Heart right ventricle (tissue), 16 donors: ENCODE measurements at places on chromosomes 3 and 15. TPM values are rescaled to one million over a fixed set of nuclear protein-coding genes. Genes with fewer than 3 reads are reported as not detected.
A peak's percentile ranks its signal among the peaks of the same experiment; 100 is the strongest.

GRCh38 chr3:31432897-31433678 lies 99.6 kb upstream of the STT3B start:
- H3K4me3 ChIP-seq: no peak overlapping the region
- no peak for DNase-seq
- no peaks in the 10 kb centered on the region for H3K27me3 ChIP-seq
- no peak overlapping the region for H3K27ac ChIP-seq
- H3K36me3 ChIP-seq: no peaks in the 10 kb centered on the region

- peaks cover 5% of the 10 kb centered on the region for H3K4me1 ChIP-seq
- peak; percentile 47 for DNase-seq
- H3K36me3 ChIP-seq: peaks cover 7% of the 10 kb centered on the region
- H3K27ac ChIP-seq: peak overlapping the region; percentile 59
These were observed 136.0 kb upstream of the CCDC54 start for GRCh38 chr3:107241217-107241616.

The GABRG3 gene
- total RNA-seq: not detected

- DNase-seq: no peak
- no peaks in the 10 kb centered on the region for H3K27me3 ChIP-seq
- no peak overlapping the region for H3K4me3 ChIP-seq
- H3K27ac ChIP-seq: no peak overlapping the region
These were observed 195.9 kb downstream of the TP63 start for GRCh38 chr3:189827108-189827507.

DNA sequence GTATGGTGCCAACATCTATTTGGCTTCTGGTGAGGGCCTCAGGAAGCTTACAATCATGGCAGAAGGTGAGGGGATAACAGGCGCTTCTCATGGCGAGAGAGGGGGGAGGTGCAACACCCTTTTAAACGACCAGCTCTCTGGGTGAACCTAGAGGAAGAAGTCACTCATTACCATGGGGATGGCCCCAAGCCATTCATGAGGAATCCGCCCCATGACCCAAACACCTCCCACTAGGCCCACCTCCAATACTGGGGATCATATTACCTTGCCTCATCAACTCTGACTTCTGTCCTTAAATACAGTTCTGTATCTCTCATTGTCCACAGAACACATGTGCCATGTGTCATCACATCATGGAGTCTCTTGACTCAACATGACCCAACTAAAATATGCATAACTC lies 37.5 kb upstream of the CLRN1 start:
- H3K27ac ChIP-seq: no peak overlapping the region
- H3K27me3 ChIP-seq: no peaks in the 10 kb centered on the region
- H3K36me3 ChIP-seq: no peaks in the 10 kb centered on the region
- no peak for DNase-seq

DNA sequence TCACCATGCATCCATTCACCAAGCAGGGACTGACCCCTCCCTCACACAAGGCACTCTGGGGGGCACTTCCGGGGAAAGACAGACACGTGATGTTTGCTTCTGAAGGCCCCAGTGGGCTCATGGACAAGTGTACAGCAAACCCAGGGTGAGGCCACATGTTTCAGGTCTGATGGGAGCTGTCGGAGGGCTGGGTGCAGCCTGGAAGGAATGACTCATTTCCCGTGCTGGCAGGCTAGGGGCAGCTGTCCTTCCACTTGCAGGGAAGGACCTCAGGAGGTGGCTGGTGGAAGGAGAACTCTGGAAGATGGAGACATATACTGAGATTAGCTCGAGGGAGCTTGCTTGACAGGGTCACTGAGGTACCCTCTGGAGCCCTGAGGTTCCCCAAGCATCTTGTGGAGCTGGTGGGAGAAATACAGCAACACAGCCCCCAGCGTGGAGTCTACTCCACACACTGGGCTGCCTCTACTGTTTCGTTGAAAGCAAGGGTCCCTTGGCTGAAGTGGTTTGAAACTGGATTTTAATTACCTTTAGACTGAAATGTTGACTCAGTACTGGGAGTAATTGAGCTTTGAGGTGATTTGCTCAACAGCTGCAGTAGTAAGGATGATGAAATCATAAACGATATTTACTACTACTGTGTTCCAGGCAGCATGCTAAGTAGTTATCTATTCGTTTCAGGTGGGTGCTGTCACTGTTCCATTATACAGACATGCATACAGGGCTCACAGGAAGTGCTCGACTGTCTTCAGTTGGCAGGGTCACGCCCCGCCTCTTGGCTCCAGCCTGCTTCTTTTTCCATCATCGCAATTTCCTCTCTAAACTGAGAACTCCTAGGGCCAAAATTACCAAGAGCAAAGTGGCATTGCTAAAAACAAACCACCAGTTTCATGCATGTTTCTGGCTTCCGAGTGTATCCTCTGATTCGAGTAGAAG lies 230.4 kb downstream of the ADAMTS17 start:
- H3K27ac ChIP-seq: peak overlapping the region; percentile 98
- no peak overlapping the region for H3K4me3 ChIP-seq
- no peaks in the 10 kb centered on the region for H3K27me3 ChIP-seq
- peak; percentile 74 for DNase-seq

The AGTR1 gene
- total RNA-seq: 0.57 TPM

GRCh38 chr3:49276475-49277382 lies at the start of gene C3orf62:
Gene C3orf62 (minus strand): TSS chr3:49277232. CDS start chr3:49276872, 360 bp downstream.
- peak; percentile 96 for DNase-seq
- no peaks in the 10 kb centered on the region for H3K27me3 ChIP-seq
- peaks cover 46% of the 10 kb centered on the region for H3K4me1 ChIP-seq
- peaks cover 39% of the 10 kb centered on the region for H3K36me3 ChIP-seq

The GRM7 gene
- total RNA-seq: not detected

The TAGLN3 gene
- 1.0 TPM for total RNA-seq

GRCh38 chr3:60366486-60366885 lies 884.8 kb downstream of the FHIT start:
- H3K4me3 ChIP-seq: no peak overlapping the region
- DNase-seq: no peak
- H3K27ac ChIP-seq: no peak overlapping the region
- no peaks in the 10 kb centered on the region for H3K27me3 ChIP-seq
- no peaks in the 10 kb centered on the region for H3K4me1 ChIP-seq

DNA sequence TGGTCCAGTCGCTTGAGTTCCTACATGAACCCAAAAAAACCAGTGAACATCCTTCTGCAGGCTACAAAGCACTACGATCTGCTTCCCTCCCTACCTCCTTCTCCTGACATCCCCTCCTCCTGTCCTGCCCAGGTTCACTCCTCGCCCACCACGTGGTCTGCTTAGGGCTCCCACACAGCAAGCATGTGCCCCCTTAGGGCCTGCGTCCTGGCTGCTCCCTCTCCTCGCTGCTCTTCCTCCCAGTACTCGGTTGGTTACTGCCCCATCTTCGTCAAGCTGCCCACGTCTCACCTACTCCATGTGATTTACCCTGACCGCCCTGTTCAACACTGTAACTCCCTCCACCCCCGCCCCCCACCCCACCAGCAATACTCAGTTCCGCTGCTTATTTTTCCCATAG lies 20.8 kb upstream of the ATP13A3 start:
- H3K4me1 ChIP-seq: no peaks in the 10 kb centered on the region
- no peak overlapping the region for H3K4me3 ChIP-seq
- H3K27ac ChIP-seq: no peak overlapping the region
- DNase-seq: no peak
- no peaks in the 10 kb centered on the region for H3K27me3 ChIP-seq

DNA sequence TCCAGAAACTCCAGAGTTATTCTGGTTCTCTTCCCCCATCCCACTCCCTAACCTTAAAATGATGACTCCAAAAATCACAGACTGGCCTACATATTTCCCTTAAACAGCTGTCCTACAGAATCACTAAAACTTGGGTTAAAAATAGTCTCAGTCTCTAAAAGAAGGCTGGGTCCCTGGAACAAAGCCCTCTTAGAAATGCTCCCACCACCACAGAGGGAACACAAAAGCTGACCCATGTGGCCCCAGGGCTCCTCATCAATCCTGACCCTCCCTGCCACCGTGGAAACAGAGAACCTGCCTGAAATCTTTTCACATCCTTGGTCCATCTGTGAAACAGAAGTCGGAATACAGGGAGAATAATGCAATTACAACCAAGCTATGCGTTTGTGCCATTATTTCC lies 55.7 kb upstream of the DCLK3 start:
- H3K36me3 ChIP-seq: no peaks in the 10 kb centered on the region
- no peak overlapping the region for H3K27ac ChIP-seq
- no peak for DNase-seq
- no peak overlapping the region for H3K4me3 ChIP-seq
- H3K27me3 ChIP-seq: no peaks in the 10 kb centered on the region

DNA sequence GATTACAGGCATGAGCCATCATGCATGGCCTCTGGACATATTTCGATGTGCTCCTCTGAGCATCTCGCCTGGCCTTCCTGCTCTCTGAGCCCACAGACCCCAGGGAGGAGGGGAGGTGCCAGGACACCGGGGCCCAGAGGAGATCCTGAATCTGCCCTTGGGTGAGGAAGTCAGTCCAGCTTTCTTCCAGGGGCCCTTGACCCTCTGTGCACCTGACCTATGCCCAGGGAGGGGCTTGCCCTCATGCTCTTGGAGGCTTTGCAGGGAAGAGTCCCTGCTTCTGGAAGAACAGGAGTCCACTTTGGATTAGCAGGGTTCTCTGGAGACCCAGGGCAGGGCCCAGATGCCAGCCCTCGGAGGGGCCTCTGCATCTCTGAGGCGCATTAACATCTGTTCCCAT lies 1.4 kb downstream of the ACSBG1 start:
- no peak overlapping the region for H3K27ac ChIP-seq
- no peak for DNase-seq
- no peak overlapping the region for H3K4me3 ChIP-seq
- H3K27me3 ChIP-seq: no peaks in the 10 kb centered on the region
- H3K36me3 ChIP-seq: no peaks in the 10 kb centered on the region

DNA sequence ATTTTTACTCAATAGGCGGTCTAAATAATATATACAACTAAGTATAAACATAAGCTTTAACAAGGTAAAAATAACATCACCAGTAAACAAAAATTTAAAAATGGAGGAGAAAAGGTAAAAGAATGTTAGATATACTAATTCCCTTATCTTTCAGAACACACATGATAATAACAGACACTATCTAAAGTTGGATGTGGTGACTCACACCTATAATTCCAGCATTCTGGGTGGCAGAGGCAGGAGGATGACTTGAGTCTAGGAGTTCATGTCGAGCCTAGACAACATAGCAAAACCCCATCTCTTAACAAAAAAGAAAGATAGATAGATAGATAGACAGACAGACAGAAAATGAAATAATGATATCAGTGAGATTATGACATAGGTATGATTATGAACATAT lies 85.1 kb downstream of the STAG1 start:
- H3K36me3 ChIP-seq: peaks cover 7% of the 10 kb centered on the region
- DNase-seq: no peak
- H3K4me1 ChIP-seq: peaks cover 9% of the 10 kb centered on the region
- no peak overlapping the region for H3K4me3 ChIP-seq
- no peak overlapping the region for H3K27ac ChIP-seq
- H3K27me3 ChIP-seq: no peaks in the 10 kb centered on the region

DNA sequence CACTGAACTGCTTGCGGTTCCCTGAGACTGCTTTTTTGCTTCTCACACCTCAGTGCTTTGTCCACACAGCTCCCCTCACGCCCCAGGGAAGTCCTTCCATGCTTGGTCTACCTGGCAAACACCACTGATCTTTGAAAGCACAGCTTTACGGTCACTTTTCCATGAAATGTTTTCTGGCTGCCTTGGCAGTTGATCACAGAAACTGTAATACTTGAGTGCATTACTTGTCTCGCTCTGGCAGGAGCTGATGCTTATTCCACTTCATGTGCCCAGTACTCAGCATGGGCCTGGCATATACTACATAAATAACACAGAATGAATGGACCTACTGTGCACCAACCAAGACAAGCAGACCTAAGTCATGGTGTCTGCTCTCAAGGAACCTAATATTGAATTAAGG lies 121.1 kb downstream of the MEX3B start:
- H3K4me3 ChIP-seq: no peak overlapping the region
- no peaks in the 10 kb centered on the region for H3K36me3 ChIP-seq
- peak overlapping the region; percentile 48 for H3K27ac ChIP-seq
- DNase-seq: no peak

The USP50 gene
- 1.2 TPM for total RNA-seq
